Stimulated activated CD8-positive, alpha-beta memory T cell treated with anti-CD3 and anti-CD28 coated beads, Interleukin-15, amount 100 ng/mL, for 48 hours (primary cell): ENCODE measurements at places on chromosomes 2 and 18.

GRCh38 chr18:10421859-10422258 lies 32.6 kb upstream of the APCDD1 start:
- DNase-seq = no peak

DNA sequence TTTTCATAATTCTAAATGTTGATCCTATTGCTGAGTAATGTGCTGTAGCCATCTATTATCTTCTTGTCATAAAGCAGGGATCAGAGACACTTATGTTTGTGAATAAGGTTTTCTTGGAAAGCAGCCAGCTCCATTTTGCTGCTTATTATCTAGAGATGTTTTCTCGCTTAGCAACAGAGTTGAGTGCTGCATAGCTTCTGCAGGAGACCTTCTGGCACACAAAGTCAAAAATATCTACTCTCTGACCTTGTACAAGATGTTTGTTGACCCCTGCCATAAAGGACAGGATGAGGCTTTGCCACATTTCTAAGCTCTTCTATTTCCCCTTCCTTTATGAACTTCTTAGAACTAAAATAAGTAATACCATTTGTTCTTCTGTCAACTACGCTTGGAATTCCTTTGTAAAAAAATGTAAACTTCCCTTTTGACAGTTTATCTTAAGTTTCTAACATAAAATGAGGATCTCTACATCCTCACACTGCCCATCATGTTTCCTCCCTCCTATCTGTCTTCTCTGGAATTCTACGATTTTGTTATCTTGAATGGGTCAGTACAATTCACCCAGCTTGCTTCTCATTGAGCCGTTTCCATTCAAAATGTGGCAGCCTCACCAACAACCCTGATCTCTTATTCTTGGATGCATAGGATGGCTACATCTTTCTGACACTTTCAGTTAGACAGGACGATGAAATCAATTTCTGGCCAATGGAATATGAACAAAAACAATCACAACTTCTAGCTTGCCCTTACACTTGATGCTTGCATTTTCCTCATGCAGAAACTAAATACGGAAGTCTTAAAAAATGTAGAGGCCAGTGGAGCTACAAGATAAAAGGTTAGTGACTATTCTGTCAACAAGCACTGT lies 1377.0 kb downstream of the SUCLG1 start:
- no peak for DNase-seq

- DNase-seq = peak; percentile 65
Measured at GRCh38 chr2:134127496-134127895, 126.4 kb upstream of the MGAT5 start.

DNA sequence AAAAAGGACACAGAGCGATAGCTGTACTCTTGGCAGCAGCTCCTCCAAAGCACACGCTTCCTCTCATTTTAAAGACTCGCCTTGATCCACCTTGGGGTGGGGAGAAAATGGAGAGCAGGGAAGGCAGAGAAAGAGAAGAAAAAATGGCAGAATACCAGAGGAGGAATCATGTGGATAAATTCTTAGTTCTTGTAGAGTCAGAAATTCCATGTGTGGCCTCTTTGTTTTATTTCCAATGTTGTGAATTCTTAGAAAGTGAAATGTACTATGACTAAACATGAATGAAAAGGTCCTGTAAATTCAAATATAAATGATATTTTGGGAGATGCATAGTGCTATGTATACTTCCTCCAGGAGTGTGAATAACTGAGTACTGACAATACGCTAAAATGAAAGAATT lies 89.7 kb upstream of the SESTD1 start:
- DNase-seq = no peak

GRCh38 chr2:20291106-20291564 lies 59.5 kb downstream of the PUM2 start:
- DNase-seq = no peak

DNA sequence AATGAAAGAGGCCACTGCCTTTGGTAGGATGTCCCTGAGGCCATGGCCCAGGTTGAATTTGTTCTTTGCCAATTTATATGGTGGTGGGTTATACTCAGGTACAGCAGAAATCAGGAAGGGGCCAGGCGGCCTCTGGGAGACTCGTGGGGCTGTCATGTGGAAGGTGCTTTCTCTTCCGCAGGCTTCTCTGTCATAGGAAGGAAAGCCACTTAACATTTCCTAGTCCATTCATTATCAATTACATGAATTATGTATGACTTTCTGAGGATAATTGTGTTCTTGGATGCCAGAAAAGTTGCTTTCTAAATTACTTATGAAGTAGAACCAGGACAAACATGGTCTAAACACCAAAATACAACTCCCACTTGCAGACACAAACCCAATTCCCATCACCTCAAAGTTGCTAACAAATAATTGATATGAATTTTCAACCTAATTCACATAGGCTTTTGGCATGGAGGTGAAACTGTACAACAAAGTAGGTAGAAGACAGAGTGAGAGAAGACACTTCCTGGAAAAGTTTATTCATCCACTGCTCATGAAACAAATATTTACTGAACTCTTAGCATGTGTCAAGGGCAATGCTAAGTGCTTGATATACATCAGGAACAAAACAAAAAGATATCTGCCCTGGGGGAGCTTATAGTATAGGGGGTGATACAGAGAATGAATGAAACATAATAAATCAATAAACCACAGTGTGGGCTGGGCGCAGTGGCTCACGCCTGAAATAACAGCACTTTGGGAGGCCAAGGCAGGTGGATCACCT lies 50.5 kb upstream of the CHMP1B start:
- no peak for DNase-seq

DNA sequence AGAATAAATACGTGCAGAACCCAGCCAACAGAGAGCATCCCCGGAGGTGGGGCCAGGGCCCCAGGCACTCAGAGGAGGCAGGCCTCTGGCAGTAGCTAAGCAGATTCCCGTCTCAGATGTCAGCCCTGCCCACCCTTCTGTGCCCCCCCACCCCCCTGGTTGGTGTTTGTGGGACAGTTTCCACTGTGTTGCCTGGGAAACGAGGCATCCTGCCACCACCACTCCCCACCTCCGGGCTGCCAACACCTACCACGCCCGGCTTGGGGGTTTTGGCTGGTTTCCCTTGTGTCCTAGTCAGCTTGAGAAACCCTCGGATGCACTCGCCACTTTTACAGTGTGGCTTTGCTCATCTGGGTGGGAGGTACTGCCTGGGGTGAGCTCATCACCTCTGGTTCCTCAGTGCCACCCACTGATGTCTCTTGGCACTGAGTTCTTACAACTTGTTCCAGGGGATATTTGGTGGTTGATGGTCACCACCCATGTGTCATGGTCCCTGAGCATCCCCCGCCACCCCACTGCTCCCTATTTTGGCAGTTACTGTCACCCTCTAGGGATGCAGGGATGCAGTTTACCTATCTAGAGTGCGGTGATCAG lies 72.4 kb upstream of the YWHAQ start:
- peak; percentile 88 for DNase-seq

- DNase-seq = no peak
Measured at GRCh38 chr2:217736776-217737550, 265.8 kb downstream of the TNS1 start.

DNA sequence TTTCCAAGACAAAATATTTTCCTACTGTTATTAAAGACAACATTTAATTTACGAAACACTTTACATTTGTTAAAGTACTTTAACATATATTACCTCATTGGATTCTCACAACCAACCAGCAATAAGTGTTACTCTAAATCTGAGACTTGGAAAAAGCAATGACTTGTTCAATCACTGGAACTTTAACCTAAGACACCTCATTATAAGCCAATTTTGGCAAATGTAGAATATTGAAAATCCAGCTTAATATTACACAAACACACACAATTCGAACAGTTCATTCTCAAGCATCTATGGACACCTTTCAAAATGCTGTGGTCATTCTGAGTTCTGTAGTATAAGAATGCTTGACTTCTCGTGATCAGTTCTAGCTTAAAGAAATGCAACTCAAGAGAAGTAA lies 619.4 kb upstream of the CHAC2 start:
- no peak for DNase-seq

GRCh38 chr18:73119574-73119973 lies 251.8 kb upstream of the NETO1 start:
- DNase-seq = no peak

GRCh38 chr18:66825347-66825746 lies 221.5 kb upstream of the CDH19 start:
- no peak for DNase-seq
